ENCODE measurements at places on chromosomes 3 and 15.

DNA sequence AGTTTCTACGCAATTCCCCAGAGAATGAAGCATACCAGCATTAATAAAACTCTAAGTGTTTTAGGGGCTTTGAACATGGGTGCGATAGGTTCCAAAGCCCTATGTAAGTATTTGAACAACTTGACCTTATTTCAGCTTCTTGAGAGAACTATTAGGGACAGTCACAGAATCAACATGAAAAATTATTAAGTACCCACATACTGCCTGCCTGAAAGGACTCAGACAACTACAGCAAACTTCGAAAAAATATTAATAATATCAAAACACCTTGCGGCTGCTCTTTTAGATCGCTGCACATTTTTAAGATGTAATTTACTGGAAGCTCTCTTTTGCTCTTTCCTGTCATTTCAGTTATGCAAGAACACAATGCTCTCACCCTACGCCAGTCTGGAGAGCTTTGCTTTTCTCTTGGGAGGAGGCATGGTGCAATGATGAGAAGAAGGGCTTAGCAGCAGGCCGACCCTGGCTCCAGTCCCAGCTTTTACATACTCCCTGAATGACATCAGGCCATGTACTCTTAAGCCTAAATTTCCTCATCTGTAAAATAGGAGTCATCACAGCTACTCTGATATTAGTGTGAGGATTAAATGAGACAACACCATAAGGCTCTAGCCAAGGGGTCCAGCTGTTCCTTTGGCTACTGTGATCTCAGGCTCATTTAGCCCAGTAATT lies 640.7 kb downstream of the FHIT start:
- no peaks in the 10 kb centered on the region for H3K27me3 ChIP-seq
- no peak overlapping the region for H3K27ac ChIP-seq
- no peak overlapping the region for H3K4me3 ChIP-seq
- H3K4me1 ChIP-seq = no peaks in the 10 kb centered on the region

DNA sequence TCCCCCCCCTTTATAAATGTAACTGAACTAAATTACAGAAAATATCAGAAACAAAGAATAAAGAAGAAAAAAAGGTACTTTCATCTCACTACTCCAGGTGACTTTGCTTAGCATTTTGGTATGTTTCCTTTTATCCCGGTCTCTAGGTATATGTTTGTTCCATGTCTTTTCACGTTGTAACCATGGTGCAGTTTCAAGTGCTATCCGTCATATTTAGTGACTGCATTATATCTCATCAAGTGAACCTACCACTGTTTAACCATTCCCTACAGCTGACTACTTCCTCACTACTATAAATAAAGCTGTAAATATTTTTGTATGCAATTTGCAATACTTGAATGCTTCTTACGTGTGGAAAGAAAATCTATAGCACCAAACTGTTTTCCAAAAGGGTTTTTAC lies 2.2 kb downstream of the BTBD1 start:
- H3K4me1 ChIP-seq = peaks cover 19% of the 10 kb centered on the region
- peaks cover 1% of the 10 kb centered on the region for H3K27me3 ChIP-seq
- peak overlapping the region; percentile 1 for H3K27ac ChIP-seq
- peaks cover 19% of the 10 kb centered on the region for H3K36me3 ChIP-seq
- no peak for DNase-seq

- no peak overlapping the region for H3K4me3 ChIP-seq
- peaks cover 22% of the 10 kb centered on the region for H3K27me3 ChIP-seq
- no peak for DNase-seq
- H3K36me3 ChIP-seq = no peaks in the 10 kb centered on the region
These were observed 307.1 kb downstream of the MECOM start for GRCh38 chr3:169356284-169356955.

DNA sequence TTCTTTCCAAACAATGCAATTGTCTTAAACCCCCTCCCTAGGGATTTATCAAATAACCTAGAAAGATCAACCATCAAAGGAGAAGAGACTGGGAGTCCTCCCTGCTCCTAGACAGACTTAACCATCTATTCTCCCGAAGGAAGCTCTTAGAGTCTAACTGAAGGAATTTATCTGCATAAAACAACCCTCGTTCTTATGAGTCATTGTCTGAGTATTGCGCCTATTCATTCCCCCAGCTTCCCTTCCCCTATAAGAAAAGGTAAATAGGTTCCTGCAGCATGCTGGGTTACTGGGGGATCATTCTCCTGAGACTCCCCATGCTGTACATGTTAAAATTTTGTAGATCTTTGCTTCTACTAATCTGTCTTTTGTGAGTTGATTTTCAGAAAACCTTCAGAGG lies 412.7 kb downstream of the OCA2 start:
- H3K27me3 ChIP-seq = no peaks in the 10 kb centered on the region
- no peaks in the 10 kb centered on the region for H3K4me1 ChIP-seq

DNA sequence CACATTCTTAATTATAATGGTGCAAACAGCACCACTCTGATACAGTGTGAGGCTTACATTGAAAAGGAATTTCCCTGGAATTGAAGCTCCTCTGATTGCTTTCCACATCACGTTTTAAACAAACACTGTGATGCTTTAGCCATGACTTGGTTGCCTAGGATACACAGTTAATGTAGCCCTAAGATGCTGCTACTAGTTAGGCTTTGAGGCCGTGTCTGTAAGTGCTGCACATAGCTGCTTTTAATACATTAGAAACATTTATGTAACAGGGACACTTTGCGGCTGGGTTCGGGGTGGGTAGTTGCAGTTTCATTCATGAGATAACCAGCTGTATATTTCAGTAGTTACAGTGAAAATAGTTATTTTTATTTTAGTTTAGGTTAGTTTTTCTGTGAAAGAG lies 334.7 kb downstream of the NLGN1 start:
- no peak overlapping the region for H3K4me3 ChIP-seq
- no peak overlapping the region for H3K27ac ChIP-seq
- no peak for DNase-seq
- no peaks in the 10 kb centered on the region for H3K27me3 ChIP-seq

DNA sequence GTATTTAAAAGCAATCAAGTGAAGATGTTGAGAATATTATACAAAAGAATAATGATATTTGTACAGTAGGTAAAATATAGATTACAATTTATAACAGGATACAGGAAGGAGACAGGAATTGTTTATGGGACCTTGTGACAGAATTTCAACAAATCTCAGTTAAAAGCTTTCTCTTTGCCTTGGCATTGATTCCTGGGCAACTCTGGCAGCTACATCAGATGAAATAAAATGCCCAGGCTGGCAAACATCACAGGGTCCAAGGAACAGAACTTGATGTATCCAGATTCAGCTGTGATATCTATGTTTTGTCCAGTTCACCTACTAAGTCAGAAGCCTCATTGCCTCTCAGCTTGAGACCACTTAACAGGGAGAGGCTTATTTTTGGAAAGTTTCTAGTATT lies 473.1 kb downstream of the MCTP2 start:
- DNase-seq = no peak
- no peak overlapping the region for H3K4me3 ChIP-seq
- peaks cover 4% of the 10 kb centered on the region for H3K27me3 ChIP-seq
- no peaks in the 10 kb centered on the region for H3K36me3 ChIP-seq

GRCh38 chr3:179108086-179108485 lies 36.5 kb upstream of the ZMAT3 start:
- H3K4me3 ChIP-seq = no peak overlapping the region
- H3K36me3 ChIP-seq = no peaks in the 10 kb centered on the region
- no peak for DNase-seq
- H3K27me3 ChIP-seq = peaks cover 6% of the 10 kb centered on the region

GRCh38 chr3:160163229-160163878 lies 61.9 kb upstream of the C3orf80 start:
- H3K27ac ChIP-seq = no peak overlapping the region
- peaks cover 3% of the 10 kb centered on the region for H3K27me3 ChIP-seq
- no peak for DNase-seq
- no peaks in the 10 kb centered on the region for H3K36me3 ChIP-seq

GRCh38 chr15:70879401-70879800 lies 12.8 kb downstream of the THAP10 start:
- no peak overlapping the region for H3K27ac ChIP-seq
- no peaks in the 10 kb centered on the region for H3K4me1 ChIP-seq
- no peaks in the 10 kb centered on the region for H3K36me3 ChIP-seq
- H3K4me3 ChIP-seq = no peak overlapping the region

DNA sequence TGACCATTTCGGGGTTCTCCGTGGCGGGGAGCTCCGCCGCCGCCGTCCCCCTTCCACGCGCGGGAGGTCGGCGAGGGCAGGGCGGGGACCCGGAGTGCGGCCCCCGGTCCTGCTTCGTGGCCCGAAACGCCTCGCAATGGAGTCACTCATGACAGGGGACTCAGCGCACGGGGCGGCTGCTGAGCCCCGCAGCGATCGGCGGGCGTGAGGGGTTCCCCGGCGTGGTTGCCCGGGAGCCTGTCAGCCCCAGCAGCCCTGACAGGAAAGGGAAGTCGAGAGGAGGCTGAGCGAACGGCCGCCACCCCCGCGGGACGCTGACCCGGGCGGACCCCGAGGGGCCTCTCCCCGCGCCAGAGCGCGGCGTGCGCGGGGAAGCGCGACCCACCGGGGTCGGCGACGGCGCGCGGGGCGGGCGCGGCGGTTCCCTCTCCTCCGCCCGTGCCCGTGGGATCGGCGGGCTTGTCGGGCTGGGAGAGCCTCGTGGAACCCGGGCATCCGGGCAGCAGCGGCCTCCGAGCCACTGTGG lies 564 bp upstream of the PIGZ start:
- H3K4me3 ChIP-seq = peak overlapping the region; percentile 72
- H3K27ac ChIP-seq = no peak overlapping the region
- no peaks in the 10 kb centered on the region for H3K36me3 ChIP-seq
- H3K4me1 ChIP-seq = peaks cover 14% of the 10 kb centered on the region

GRCh38 chr3:194404365-194405140 lies 5.5 kb upstream of the GP5 start:
- H3K4me1 ChIP-seq = peaks cover 13% of the 10 kb centered on the region
- no peak overlapping the region for H3K4me3 ChIP-seq
- no peak overlapping the region for H3K27ac ChIP-seq
- H3K27me3 ChIP-seq = peaks cover under 1% of the 10 kb centered on the region
- H3K36me3 ChIP-seq = peaks cover 30% of the 10 kb centered on the region

All from activated naive CD8-positive, alpha-beta T cell treated with anti-CD3 and anti-CD28 coated beads, Interleukin-2, amount 50 U/mL, for 24 hours (primary cell).